ENCODE measurements at places on chromosomes 3 and 15.

DNA sequence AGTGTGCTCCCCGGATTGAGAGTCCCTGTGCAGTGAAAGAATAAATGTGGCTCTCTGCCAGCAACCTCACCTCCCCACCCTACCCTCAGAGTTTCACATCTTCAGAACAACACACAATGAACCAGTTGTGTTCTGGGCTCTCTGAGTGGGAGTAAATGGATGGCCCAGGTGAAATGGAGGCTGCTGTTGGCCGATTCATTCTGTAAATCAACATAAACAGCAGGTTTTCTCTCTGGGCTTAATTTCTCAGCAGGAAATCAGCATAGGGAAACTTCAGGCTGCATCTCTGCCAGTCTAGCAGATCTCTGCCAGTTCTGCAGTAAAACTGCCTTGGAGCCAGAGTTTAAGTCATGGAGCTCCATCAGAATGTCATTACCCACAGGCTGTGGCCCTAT is 54.6 kb upstream of the FURIN start:
- DNase-seq, result no peak

GRCh38 chr3:132641837-132642538 is 17.6 kb downstream of the ACAD11 start:
- DNase-seq, result no peak

- peak; percentile 46 for DNase-seq
Observed at GRCh38 chr3:139202226-139202958, 141.4 kb upstream of the MRPS22 start.

DNA sequence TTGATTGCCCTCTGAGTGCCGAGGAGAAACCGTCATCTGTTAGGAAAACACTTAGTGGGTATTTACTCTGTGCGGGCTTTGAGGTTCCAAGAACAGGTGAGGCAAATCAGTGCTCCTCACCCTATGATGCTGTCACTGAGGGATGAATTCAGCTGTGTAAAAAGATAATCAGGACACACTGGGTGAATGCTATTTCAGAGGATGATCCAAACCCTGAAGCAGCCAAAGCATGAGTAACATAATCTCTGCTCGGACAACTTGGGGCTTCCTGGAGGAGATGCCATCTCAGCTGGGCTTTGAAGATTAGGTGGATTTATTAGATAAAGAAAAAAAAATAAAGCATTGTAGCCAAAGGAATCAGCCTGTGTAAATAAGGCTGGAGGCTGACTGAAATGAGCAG is 10.5 kb upstream of the GADL1 start:
- no peak for DNase-seq

DNA sequence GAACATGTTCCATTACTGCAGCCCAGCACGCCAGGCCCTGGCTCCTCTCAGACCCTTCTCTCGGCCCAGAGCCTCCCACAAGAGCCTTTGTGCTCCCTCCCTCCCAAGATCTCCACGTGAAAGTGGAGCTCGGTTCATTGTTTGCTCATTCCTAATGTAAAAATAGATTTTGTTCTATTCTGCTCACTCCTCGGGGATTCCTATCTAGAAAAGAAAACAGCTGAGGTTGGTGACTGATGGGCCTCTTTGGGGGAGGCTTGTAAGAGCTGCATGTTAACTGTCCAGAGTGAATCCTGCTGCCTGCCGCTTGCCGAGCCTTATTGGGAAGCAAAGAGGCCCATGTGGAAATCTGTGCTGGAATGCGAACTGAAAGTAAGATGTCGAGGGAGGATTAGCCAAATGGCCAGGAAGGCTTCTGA is 267.1 kb downstream of the LRTM1 start:
- DNase-seq, result peak; percentile 47

GRCh38 chr3:113265231-113265630 is 53.9 kb downstream of the BOC start:
- no peak for DNase-seq

DNA sequence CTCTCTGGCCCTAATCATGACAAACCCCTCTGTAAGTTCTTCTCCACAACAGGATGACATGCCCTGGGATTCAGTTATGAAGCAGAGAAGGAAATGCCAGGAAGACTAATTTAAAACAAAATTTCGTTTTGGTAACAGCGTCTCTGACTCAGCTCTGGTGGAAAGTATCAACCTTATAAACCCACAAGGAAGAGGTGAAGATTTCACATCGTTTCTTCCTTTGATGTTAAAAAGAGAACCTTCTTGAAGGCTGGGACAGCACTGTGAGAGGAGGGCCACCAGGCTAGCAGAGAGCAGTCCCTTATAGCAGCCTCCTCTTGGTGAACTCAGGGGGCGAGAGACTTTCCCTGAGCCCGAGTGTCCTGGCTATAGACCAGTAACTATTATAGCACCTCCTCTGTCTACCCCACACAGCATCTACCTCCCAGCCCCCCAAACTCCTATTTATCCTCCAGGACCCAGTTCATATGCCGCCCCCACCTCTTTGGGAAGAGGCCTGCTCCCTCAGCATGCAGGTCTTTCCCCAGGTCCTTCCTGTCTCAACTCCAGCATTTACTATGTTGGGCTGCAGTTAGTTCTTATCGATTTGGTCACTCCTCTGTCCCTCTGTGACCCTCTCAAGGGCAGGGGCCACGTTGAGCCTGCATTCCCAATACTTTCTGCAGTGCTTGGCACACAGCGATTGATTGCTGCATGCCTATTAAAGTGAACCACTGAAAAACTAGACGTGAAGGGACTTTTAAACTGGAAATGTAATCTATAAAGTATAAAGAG is 321.5 kb upstream of the ICE2 start:
- no peak for DNase-seq
